MG63 (cell line): ENCODE measurements at places on chromosomes 16 and 17. TPM values are rescaled to one million over a fixed set of nuclear protein-coding genes. Genes with fewer than 3 reads are reported as not detected.

DNA sequence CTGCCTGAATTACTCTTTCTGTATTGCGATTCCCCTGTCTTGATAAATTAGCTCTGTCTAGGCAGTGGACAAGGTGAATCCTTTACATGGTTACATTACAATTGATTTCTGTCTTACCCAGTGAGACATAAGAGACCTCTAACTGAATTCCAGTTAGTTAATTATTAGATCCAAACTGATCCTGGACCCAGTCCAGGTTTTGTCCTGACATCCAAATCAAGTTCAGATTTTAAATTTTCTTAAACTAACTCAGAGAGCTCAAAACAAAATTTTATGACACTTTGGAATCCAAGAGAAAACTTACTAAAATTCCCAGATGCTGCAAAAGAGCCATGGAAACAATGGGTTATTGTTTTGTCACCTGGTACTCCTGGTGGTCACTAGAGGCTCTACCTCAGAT lies 2166.6 kb downstream of the TP53TG3F start:
- DNase-seq = no peak

Gene TPSB2
- total RNA-seq = not detected in 2 replicates

DNA sequence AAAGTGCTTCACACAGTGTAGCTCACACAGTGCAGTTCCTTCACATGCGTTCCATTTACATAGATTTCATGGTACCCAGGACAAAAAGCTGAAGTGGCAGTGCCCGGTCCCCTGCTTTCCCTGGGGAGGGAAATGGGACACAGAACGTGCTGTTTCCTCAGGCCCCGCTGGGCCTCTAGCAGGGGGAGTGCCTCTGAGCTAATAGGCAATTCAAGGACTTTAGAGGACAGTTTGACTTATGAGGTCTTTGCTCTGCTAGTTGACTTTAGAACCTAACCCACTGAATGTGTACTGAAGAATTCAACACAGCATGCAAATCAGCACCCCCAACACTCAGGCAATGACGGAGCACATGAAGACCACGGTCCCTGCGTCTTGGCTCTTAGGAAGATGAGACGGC lies 6.8 kb downstream of the CDIP1 start:
- no peak for DNase-seq

Gene FMNL1
- 4.3 and 9.0 TPM in 2 replicates for total RNA-seq

GRCh38 chr17:82097919-82098168 lies 192 bp downstream of the FASN start:
- no peak for DNase-seq

GRCh38 chr17:15501282-15501681 lies 33.9 kb upstream of the CDRT4 start:
- DNase-seq = no peak

Gene TMEM94
- total RNA-seq = 10.7 and 12.5 TPM in 2 replicates

GRCh38 chr16:502179-502943 lies 25.2 kb upstream of the CAPN15 start:
- no peak for DNase-seq

- DNase-seq = no peak
These were observed 38.1 kb downstream of the MRPS23 start for GRCh38 chr17:57811638-57812280.

DNA sequence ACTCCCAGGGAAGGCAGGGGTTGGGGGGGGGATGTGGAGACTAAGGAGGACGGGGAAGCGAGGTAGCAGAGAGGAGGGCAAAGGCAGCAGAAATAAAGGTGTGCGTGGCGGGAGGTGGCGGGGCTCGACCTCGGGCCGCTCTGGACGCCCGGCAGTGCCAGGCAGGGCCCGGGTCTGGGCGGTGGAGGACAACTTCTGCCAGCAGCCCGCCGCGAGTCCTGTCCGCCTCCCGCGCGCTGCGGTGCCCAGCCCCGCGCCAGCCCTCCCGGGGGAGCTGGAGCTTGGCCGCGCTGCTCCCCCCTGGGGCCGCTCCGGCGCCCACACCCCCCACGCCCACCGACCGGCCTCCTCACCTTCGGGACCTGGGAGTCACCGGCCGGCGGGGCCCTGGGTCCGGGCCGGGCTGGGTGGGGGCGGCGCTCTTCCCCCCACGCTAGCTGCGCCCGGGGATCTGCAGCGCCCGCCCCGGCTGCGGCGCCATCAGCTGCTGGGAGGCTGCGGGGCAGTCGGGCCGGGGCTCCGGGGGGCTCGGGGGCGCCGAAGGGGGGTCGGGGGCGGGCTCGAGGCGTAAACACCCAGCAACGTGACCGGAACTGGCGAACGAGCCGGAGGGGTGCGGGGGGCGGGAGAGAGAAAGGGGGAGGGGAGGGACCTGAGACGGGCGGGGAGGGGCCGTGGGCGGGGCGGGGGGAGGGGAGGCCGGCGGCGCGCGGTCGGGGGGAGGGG lies at the start of gene CCDC92B:
CCDC92B (minus strand) TSS at position 595 of the 726 bp plus-strand sequence. CDS start 14,507 bp downstream, outside the sequence.
- no peak for DNase-seq

- DNase-seq = peak; percentile 89
These were observed 218.3 kb downstream of the SOX9 start for GRCh38 chr17:72338847-72339790.

DNA sequence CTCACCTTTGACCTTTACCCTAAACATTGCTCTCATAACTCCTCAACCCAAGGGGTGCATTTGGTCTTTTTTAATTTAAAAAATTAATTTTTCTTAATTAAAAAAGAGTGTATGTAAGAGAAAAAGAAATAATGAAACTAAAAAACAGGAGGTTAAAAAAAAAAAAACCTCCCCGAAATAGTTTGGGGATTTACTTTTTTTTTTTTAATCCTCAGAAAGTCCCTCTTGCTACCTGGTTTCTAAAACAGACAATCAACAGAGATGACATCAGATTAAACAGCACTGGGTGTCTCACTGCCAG lies 301.3 kb downstream of the SOX9 start:
- no peak for DNase-seq

Gene TBX2
- total RNA-seq = 1.8 and 8.3 TPM in 2 replicates

Gene GSPT1
- total RNA-seq = 32.3 and 64.9 TPM in 2 replicates

GRCh38 chr16:81220349-81220748 lies 18.1 kb upstream of the BCO1 start:
- DNase-seq = no peak

DNA sequence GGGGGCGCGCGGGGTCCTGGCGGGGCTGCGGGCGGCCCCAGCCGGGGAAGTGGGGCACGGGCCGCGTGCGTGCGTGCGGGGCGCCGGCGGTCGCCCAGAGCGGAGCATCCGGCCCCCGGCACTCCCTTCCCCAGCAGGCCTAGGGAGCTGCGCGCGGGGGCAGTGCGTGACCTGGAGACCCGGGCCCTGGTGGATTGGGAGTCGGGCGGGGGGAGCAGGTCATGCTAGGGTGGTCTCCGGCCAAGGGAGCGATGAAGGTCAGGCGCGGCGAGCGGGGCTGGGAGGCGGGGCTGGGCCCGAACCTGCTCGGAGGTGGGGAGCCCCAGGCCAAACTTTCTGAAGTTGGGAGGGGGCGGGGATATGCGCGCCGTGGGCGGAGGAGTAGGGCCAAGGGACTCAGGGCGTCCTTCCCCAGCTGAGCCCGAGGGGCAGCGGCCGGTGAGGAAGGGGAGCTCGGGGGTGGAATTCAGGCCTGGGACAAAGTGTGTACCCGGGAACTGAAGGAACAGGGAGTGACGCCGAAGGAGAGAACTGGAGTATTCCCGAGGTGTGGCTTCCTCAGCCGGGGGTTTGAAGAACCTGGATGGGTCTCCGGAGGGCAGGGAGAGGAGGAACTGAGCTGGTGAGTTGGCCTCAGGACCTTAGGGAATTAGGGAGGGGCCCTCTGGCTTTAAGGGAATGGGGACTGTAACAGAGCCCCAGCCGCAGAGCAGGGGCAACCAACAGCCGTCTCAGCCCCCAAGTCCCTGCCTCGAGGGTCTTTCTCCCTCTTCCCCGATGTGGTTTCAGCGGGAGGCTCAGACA lies 589 bp downstream of the XYLT2 start:
- DNase-seq = peak; percentile 61

Gene ADGRG3
- total RNA-seq = not detected in 2 replicates

- peak; percentile 40 for DNase-seq
These were observed 342.2 kb upstream of the TNRC6C start for GRCh38 chr17:77616254-77616731.

Gene PRR29
- total RNA-seq = not detected in 2 replicates

- DNase-seq = no peak
These were observed 30.1 kb downstream of the CHP2 start for GRCh38 chr16:23784811-23785447.

- DNase-seq = no peak
These were observed 12.6 kb upstream of the XYLT1 start for GRCh38 chr16:17483351-17483750.

Gene SCN4A
- not detected in 2 replicates for total RNA-seq

GRCh38 chr17:10875430-10875851 lies 37.6 kb upstream of the PIRT start:
- peak; percentile 26 for DNase-seq

Gene MT4
- not detected in 2 replicates for total RNA-seq

DNA sequence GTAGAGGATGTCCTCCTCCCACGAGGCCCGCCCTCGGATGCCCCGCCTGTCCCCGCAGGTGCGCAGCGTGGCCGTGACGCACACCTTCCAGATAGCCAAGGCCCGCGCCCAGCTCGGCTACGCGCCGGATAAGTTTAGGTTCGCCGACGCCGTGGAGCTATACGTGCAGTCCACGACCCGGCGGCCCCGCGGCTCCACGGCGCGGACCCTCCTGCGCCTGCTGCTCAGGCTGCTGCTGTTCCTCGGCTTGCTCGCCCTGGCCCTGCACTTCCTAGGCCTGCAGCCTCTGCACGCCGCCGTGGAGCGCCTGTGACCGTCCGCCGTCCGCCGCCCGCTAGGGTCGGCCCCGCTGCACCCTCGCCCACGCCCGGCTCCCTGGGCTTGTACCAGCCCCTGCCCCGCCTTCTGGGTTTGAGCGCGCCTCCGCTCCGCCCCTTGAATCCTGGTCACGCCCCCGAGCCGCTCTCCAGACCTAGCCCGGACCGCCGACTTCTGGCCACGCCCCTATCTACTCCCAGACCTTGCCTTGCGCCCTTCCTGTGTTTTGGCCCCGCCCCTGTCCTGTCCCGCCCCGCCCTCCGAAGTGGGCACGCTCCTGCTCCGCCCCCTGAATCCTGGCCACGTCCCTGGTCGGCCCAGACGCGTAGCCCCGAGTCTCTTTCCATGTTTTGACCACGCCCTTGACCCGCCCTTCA lies 15.8 kb upstream of the EEF2K start:
- DNase-seq = peak; percentile 99

GRCh38 chr16:8717892-8718415 lies 43.5 kb downstream of the ABAT start:
- no peak for DNase-seq

DNA sequence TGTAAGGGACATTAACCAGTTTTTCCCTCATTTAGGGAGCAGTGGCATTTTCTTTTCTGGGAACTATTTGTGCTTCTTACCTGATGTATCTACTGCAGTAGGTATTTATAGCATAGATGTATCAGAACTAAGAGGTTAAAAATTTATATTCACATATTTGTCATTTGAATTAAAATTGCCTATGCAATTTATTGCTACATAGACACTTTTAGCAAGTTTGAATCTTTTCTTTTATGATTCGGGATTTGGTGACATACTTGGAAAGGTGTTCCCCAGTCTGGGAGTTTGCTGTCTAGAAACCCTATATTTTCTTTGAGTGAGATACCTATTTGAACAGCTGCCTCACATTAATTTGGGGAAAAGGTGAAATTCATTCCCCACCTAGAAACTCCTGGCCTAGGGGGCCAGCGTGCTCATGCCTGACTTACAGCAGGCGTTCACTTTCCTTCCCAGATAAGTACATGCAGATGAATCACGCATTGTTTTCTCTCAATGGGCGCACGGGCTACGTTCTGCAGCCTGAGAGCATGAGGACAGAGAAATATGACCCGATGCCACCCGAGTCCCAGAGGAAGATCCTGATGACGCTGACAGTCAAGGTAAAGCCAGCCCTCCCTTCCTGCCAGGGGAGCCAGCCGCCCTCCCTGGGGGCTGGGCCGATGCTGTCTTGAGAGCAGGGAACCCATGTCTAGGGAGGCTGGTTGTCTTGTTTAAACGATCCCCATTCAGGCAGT lies 73.8 kb downstream of the SDR42E1 start:
- DNase-seq = no peak

Gene CNTD1
- not detected in 2 replicates for total RNA-seq

DNA sequence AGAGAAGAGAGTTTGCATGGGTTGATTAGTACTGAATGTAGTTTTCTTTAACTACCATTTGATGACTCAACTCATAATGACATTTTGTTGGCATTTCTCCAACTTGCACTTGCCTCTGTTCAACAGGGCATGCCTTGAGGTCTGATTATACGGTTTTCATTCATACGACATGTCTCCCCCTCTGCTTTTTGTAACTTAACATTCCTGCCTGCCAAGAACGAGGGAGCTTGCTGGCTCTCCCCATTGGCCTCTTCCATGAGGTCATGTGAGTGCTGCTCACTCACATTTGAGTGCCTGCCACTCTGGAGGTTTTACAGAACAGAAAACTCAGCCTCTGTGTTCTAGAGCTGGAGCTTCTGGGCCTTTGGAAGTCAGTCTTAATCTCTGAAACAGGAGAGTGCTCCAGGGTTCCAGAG lies 19.7 kb downstream of the MAP2K6 start:
- no peak for DNase-seq

Gene KRTAP1-5
- 1.2 and 3.2 TPM in 2 replicates for total RNA-seq

Gene SLC5A2
- total RNA-seq = not detected in 2 replicates

DNA sequence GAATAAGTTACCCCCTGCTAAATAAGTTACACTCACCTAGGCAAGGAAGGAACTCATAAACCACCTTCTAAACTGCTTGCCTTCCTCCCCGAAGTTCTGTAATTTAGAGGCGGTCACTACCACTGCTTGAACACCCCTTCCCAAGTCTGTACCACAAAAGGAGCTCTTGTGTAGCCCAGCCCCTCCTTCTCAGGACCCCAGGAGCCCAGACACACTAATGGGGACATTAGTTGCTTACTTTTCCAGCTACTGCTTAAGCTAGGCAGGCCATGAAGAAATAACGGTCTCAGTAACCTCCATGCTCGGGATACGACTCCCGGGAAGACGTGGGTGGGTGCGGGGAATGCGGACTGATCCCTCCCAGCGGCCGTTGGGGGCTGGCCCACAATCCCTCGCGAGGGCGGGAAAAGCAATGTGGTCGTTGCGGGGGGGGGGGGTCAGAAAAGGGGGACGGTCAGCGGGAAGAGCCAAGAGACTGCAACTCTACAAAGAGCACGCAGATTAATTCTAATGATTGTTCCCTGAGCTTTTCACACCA lies at the start of gene TEX14:
TEX14 (minus strand) TSS at position 345 of the 538 bp plus-strand sequence. CDS start 40,044 bp downstream, outside the sequence.
- DNase-seq = no peak

DNA sequence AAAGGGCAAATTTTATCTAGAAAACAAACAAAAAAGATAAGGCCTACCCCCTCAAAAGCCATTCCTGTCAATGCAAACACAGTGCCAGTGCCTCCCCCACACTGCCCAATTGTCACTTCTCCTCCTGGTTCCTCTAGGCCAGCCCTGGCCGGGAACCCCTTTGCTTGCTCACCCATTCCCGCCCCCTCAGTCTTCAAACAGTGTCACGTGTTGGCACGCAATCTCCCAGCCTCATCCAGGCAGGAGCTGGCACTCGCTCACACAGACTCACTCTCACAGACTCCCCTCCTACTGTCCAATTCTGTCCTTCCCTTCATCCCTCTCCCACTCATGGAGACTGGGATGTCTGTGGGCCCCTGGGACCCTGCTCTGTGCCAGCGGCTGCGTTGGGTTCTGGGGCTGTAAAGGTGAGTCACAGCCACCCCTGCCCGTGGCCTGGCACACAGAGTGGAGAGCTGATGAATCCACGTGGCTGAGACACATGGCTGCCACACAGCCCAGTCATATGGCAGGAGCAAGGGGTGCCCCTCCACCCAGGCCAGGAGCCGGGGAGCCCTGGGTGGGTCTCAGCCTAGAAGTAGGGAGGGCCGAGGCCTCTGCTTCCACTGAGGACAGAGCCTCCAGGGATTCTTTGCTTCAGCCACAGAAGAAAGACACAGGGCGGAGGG lies 54.8 kb downstream of the VAC14 start:
- DNase-seq = peak; percentile 92

Gene GDPD3
- 0.43 TPM in 1 of 2 replicates, not detected in the other for total RNA-seq

GRCh38 chr17:28675980-28676379 lies 14.0 kb downstream of the SUPT6H start:
- no peak for DNase-seq
